Activated CD4-positive, alpha-beta memory T cell treated with anti-CD3 and anti-CD28 coated beads, Interleukin-2, amount 10 ng/mL, durations not matched to agents 7 days and 5 days (primary cell): ENCODE measurements at places on chromosomes 2 and 18.

DNA sequence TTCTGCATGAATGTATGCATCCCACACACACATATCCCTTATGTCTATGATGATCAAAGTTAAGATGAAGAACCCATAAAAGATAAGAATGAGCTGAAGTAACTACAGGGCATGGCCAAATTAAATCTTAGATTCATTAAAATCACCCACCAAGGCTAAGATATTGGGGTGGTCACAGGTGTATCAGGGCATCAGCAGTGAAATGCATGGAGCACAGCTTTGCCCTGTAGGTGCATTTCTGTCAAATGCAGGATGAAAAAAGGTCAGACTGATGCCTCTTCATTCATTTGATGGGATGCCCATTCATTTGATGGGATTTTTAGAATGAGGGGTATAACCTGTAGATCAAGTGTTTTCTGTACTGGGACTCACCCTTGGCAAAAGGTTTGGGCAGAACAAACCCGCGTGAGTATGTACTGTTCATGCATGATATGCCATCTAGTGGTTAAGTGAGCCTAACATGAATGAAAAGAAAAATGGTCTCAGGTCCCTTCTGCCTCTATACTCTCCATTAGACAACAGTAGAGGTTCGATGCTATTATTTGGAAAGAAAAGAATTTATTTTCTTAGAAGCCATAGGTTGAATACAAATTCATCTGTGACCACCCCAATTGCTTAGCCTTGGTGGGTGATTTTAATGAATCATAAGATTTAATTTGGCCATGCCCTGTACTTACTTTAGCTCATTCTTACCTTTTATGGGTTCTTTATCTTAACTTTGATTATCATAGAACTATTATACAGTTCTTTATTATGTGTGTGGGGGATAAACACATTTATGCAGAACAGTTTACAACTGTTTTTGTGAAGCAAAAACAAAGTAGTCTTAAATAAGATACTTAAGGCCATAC, 43.2 kb upstream of the NOSTRIN start:
- H3K4me1 ChIP-seq, result peaks cover 17% of the 10 kb centered on the region
- peak; percentile 20 for DNase-seq
- no peaks in the 10 kb centered on the region for H3K27me3 ChIP-seq
- H3K36me3 ChIP-seq, result no peaks in the 10 kb centered on the region

DNA sequence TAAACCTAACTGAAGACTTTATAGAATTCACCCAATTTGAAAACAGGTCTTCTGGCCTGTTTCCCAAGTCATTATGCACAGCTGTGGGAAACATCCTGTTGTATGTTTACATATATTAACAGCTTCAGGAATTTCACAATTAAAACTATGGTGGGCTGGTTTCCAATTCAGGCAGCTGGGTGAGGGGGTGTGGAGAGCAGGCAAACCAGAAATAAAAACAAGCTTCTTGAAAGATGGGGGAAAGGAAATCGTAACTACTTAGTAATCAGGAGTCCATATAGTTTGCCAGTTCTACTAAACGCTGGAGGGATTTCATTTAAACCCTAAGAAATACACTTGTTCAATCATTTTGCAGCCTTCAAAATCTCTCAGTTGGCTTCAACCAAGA, 22.8 kb downstream of the ATP8B1 start:
- DNase-seq, result no peak
- H3K27me3 ChIP-seq, result no peaks in the 10 kb centered on the region
- H3K27ac ChIP-seq, result no peak overlapping the region
- H3K4me1 ChIP-seq, result peaks cover 5% of the 10 kb centered on the region
- H3K36me3 ChIP-seq, result no peaks in the 10 kb centered on the region

DNA sequence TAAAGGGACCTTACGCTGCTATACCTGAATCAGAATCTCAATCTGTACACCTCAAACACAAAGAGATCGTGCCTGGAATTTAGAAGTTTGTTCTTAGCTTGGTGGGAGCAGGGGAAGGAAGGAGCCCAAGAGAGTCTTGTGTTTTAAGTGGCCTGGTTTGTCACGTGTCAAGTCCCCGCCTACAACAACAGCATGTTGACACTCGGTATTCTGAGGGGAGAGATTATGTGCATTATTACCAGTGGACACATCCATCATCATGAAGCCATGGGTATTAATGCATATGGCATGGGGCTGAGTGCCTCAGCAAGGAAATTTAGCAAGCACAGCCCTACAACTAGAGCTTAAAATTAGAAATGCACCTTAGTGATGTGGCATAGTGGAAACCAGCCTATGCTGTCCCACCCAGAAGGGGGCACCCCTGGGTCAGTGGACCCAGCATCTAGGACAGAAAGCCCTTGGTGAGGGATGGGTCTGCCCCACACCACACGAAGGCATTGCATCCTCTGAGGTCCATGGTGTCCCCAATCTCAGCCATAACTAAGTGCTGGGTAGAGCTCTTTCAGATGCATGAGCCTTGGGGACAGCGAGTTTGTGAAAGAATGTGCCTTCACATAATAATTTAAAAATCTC, 138.7 kb downstream of the MGAT5 start:
- peaks cover 9% of the 10 kb centered on the region for H3K4me1 ChIP-seq
- DNase-seq, result no peak
- H3K36me3 ChIP-seq, result no peaks in the 10 kb centered on the region

- H3K27ac ChIP-seq, result peak overlapping the region; percentile 5
- peaks cover 25% of the 10 kb centered on the region for H3K4me1 ChIP-seq
- peaks cover 3% of the 10 kb centered on the region for H3K36me3 ChIP-seq
Measured at GRCh38 chr2:37376421-37377186, 32.2 kb downstream of the QPCT start.

DNA sequence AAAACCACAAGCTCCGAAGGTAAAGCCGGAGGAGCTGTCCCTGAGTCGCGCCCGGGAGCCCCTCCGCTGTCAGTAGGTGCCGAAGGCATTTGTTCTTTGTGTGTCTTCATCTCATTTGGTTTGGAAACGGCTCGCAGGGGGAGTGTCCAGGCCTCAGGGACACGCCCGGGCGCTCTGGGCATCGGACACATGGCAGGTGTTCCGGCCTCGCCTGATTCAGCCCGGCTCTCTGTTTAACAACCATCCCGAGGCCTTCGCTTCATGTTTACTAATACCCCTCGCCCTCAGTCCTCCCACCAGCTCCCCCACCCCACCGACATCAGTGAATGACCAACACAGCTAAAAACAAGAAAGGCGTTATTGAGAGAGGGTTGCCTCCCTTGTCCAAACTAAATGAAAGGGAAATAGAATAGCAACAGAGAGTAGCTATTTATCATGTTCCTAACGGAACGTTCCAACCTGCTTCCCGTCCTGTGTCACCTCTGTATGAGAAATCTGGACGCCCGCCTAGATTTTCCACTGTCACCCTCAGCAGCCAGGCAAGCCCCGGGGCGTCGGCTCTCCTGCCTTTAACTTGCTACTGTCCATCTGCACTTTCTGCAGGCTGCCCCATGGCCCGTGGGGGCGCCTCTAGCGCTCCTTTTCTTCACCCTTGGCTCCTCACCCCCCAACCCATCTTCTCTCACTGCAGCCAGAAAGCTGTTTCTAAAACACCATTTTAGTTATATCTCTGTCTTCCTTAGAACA, 73.9 kb downstream of the MYCN start:
- H3K27ac ChIP-seq, result no peak overlapping the region
- H3K36me3 ChIP-seq, result no peaks in the 10 kb centered on the region
- DNase-seq, result no peak
- peaks cover 18% of the 10 kb centered on the region for H3K27me3 ChIP-seq
- H3K4me3 ChIP-seq, result no peak overlapping the region

DNA sequence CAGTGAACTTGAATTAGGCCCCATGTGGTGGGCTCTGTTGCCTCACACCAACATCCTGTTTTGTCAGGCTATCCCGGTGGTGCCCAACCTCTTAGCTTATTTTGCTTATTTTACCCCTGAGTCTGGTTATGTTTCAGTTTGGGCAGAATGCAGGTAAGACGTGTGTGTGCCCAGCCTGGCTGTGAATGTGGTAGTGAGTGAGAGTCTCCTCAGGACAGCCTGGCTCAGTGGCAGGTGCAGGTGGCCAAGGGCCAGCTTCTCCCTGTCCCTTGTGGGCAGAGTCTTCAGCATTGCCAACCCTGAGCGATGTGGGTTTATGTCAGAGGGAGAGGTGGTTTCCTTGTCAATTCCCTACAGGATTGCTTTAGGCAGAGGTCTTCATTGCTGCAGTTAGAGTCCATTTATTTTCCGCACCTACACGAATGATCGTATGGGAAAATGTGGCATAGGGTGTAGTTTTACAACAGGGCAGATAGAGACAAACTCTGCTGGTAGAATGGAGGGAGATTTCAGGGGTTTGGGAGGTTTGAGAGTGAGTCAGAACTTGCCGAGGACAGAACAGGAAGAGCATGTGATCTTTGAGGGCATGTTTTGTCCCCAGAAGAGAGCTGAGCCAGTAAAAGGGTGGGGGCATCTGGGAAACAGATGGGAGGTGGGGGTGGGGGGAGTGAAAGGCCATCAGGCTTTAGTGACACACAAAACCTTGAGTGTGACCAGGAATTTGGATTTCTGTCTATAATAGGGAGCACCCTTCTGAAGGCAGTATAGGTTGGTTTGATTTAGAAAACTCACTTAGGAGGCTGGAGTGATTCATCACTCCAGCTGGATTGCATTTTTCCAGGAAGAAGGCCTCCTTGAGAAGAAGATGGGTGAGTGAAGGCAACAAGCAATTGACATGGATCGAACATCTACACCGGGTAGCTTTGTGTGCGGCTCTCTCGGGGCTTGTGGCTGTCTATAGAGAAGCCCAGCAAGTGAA, 156.2 kb upstream of the CELF4 start:
- H3K27ac ChIP-seq, result no peak overlapping the region
- H3K36me3 ChIP-seq, result no peaks in the 10 kb centered on the region
- no peaks in the 10 kb centered on the region for H3K27me3 ChIP-seq
- DNase-seq, result no peak
- no peak overlapping the region for H3K4me3 ChIP-seq

DNA sequence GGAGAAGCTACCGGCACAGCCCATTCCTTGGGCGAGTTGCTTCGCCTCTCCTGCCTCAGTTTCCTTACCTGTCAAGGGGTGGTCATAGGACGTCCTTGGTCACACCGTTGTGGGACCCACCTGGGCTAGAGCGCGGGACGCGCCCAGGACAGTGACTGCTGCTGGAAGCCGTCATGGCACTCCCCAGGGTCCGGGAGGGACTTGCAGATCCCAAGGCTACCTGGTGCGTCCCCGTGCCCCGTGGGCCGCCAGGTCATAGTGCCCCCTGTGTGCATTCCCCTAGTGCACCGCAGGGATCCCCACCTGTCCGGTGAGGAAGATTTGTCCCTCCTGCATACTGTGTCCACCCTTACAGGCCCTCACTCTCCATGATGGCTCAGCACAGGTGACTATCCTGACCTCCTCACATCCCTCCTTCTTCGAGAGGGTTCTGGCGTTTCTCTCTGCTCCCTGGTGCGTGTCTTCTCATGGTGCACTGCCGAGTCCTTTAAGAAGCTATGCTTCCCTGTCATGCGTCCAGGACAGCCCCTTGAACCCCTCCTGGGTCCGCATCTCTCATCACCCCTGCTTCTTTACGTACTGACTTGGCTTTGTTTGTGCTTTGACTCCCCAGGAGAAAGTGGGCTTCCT, 886 bp upstream of the STK25 start:
- H3K4me1 ChIP-seq, result peaks cover 20% of the 10 kb centered on the region
- no peak overlapping the region for H3K27ac ChIP-seq
- no peak for DNase-seq
- H3K4me3 ChIP-seq, result peak overlapping the region; percentile 74

DNA sequence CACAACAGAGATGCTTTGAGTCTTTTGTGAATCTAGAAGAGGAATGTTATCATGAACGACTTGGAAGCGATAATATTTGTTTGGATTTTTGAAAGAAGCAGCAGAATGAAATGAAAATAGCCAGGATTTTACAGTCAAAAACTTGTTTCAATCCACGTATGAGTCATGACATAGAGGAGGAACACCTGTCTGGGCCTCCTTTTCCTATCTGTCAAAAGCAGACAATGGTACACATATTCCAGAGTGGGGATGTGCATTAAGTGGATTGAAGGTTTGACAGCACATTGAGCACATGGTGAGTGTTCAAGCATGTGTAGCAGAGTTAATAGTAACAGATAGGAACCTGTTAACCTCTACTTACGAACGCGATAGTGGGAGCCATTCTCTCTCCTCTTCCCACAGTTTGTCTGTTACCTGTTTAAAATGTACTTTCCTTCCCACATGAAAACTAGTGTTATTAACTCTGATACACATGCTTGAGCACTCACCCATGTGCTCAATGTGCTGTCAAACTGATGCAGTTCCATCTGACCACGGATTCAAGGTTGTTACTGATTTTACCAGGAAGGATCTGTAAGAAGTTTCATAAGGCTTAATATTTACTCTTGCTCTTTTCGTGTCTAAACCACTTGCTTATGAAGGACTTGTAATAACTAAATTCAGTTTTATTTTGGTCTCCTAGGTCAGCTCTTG, 863.4 kb upstream of the SOX11 start:
- H3K4me3 ChIP-seq, result no peak overlapping the region
- no peak overlapping the region for H3K27ac ChIP-seq
- no peaks in the 10 kb centered on the region for H3K36me3 ChIP-seq
- DNase-seq, result no peak
- H3K4me1 ChIP-seq, result no peaks in the 10 kb centered on the region
- no peaks in the 10 kb centered on the region for H3K27me3 ChIP-seq

GRCh38 chr2:15642011-15642814, 50.5 kb downstream of the DDX1 start:
- H3K27ac ChIP-seq, result no peak overlapping the region
- no peaks in the 10 kb centered on the region for H3K27me3 ChIP-seq
- no peaks in the 10 kb centered on the region for H3K4me1 ChIP-seq
- H3K4me3 ChIP-seq, result no peak overlapping the region
- H3K36me3 ChIP-seq, result peaks cover 38% of the 10 kb centered on the region

DNA sequence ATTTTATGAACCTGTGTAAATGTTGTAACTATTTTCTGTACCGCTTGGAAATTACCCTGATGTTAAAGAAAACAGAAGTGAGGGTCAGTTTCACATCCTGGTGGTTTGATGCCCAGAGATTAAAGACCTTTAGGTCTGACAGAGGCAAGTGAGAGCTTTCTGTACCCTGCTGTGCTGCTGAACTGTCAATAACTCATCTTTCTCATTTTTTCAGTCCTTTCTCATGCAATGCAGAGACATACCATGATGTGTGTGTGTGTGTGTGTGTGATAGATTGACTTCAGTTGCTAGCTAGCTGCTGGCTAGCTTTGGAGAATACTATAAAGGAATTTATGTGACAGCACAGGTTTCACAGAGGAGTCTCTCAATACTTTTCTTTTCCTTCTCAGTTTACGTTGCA, 2025.6 kb upstream of the LRRTM1 start:
- H3K36me3 ChIP-seq, result no peaks in the 10 kb centered on the region
- H3K27ac ChIP-seq, result no peak overlapping the region

GRCh38 chr18:35494251-35495220, 3.2 kb downstream of the INO80C start:
- peaks cover 24% of the 10 kb centered on the region for H3K4me1 ChIP-seq
- no peak overlapping the region for H3K4me3 ChIP-seq
- DNase-seq, result no peak
- H3K36me3 ChIP-seq, result no peaks in the 10 kb centered on the region

DNA sequence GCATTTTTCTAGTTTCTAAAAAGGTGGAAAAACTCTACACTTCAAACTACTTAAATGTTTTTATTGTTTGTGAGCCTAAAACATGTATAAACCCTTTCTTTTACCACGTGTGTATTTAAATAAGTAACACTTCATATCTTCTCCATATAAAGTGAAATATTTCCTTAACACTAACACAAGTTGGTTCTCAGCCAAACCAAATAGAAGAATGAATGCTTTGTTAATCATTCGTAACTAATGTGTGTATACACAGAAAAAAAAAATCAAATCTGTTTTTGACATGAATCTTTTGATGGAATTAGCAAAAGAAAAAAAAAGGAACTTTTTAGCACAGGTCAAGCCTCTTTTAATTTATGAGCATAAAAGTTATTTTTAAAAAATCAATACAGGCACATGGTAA, 89.3 kb downstream of the EHBP1 start:
- no peaks in the 10 kb centered on the region for H3K4me1 ChIP-seq
- no peak overlapping the region for H3K27ac ChIP-seq
- no peak overlapping the region for H3K4me3 ChIP-seq
- H3K27me3 ChIP-seq, result no peaks in the 10 kb centered on the region
- no peaks in the 10 kb centered on the region for H3K36me3 ChIP-seq
